ENCODE measurements at places on chromosomes 1 and 21.

DNA sequence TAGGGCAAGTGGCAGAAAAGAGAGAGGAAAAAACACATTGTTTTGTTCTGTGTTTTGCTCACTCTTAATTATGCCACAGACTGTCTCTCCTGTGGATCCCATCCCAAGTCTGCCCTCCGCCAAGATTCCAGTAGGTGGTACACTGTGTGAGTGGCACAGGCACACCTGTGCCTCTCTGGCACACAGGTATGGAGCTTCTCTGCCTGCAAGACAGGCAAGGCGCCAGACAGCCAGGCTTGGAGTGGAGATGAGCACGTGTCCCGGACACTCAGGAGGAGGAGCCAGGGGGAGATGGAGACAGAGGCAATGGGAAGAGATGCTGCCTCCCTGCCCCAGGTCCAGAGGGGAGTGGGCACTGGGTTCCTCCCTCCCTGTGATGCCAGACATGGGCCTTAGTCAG lies 6.5 kb upstream of the GRIK3 start:
- no peak for DNase-seq

- no peak for DNase-seq
Measured at GRCh38 chr1:53145619-53145941, 3.1 kb upstream of the SLC1A7 start.

GRCh38 chr1:184630679-184631060 lies 124.0 kb downstream of the EDEM3 start:
- DNase-seq: no peak

DNA sequence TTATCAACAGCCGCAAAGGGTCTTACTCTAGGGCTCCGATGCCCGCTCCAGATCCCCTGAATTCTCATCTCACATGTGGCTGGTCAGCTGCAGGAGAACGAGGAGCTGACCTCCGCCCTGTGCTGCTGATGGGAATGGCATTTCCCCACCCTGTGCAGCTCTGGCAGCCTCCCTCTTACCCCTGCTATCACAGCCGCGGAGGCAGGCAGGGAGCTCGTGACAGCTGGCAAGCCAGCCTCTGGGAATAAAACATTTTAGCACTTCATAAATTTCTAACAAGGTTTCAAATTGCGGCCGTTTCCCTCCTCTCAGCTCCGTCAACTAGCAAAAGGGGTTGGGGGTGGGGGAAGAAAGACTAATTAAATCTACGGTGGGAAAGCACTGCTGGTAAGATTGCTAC lies 81.1 kb downstream of the DSCAM start:
- no peak for DNase-seq

DNA sequence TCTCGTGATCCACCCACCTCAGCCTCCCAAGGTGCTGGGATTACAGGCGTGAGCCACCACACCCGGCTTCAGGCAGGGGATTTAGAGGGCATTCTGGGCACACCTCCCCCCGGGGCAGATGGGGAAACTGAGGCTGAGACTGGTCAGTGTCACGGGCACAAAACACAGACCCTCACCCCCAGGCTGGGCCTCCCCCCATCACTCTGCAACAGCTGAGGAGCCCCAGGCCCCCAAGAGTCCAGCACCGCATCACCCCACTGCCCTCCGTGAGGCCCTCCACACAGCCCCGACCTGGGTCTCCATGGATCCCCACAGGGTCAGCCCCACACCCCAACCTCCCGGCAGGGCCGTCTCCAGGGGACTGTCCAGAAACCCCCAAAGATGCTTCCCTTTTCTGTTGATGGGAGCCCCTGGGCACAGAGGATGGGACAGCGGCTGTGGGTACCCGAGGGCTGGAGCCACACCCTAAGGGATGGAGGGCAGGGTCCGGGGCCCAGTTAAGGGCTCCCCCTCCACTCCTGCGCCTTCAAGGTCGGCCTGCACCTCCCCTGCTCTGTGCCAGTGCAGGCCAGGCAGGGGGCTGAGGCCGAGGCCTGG lies 11.0 kb downstream of the TNFRSF14 start:
- DNase-seq: no peak

GRCh38 chr1:245211035-245211749 lies 56.4 kb downstream of the KIF26B start:
- no peak for DNase-seq

- no peak for DNase-seq
Measured at GRCh38 chr1:155984341-155984740, 6.0 kb upstream of the ARHGEF2 start.

GRCh38 chr1:154442006-154442740 lies 37.0 kb downstream of the IL6R start:
- no peak for DNase-seq

GRCh38 chr1:109828756-109829505 lies 65.2 kb upstream of the EPS8L3 start:
- no peak for DNase-seq

- no peak for DNase-seq
Measured at GRCh38 chr1:246669659-246670058, 54.5 kb upstream of the SCCPDH start.

DNA sequence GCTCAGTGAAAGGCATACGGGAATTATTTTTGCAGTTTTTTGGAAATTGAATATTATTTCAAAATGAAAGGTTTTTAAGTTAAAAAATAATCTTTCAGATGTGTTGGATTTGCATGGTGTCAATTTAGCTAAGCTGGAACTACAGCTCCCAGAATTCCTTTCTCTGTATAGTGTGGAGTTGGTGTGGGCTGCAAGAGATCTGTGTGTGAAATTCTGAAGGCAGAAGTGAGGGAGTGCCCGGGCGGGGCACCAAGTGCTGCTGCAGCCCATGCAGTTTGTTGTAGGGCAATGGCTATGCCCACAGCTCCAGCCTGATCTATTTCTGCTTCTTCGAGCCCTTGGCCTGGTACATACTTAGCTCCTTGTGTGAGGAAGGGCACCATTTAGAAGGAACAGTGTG lies 60.5 kb upstream of the CSF1 start:
- DNase-seq: no peak

- no peak for DNase-seq
Measured at GRCh38 chr1:229972600-229973296, 94.3 kb upstream of the GALNT2 start.

DNA sequence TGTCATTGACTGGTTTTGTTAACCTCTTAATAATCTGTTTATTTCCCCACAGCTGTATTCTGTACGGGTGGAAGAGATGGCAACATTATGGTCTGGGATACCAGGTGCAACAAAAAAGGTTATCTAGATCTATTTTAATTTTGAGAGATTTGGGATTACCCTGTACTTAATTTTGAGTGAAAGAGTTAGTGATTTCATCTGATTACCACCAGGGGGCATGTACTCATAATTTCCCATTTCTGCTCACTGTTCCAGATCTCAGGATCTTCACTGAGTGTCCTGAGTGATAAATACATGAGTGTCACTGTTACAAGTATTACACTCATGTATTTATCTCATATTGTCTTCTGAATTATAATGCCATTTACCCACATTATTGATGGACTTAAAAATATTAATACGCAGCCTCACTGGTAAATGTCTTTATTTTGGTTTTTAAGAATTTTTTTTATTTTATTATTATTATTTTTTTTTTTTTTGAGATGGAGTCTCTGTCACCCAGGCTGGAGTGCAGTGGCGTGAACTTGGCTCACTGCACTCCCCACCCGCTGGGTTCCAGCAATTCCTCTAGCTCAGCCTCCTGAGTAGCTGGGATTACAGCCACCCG lies 27.4 kb downstream of the DTL start:
- no peak for DNase-seq

DNA sequence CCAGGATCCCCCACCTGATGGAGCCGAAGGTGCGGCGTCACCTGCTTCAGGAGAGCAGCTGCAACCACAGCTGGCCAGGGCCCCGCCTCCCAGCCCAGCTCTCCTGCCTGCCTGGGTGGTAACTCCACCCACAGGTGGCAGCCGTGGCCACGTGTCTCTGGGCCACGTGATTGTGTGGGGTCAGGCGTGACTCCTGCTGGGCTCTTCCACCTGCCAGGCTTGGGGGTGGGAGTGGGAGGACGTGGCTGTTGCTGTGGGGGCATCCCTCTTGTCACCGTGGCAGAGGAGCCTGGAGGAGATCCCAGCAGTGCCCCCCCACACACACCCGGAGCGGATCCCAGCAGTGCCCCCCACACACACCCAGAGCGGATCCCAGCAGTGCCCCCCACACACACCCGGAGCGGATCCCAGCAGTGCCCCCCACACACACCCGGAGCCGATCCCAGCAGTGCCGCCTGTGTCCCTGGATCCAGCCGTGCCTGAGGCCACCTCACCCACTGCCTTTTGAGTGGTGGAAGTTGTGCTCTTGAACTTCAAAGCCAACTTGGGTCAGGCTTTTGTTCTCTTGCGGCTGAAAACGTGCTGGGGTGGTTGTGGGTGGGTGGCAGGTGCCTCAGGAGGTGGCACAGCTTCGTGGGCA lies 32.2 kb downstream of the POFUT2 start:
- no peak for DNase-seq

DNA sequence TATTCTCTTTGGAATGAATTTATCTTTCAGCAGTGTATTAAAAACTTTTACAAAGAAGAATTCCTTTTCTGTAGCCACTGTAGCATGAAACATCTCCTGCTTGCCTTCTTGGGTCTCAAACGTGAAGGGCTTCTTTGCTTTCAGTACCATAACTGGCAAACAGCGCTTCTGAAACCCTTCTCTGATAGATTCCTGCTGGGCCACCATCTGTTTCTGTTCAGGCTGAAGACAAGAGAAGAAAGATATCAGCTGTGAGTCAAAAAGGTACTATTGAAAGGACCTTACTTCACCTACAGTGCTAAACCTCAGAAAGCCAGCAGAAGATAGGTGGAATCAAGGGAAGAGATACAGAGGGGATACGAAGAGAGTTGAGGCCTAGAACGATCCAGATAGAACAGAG lies 10.5 kb downstream of the AIM2 start:
- no peak for DNase-seq

DNA sequence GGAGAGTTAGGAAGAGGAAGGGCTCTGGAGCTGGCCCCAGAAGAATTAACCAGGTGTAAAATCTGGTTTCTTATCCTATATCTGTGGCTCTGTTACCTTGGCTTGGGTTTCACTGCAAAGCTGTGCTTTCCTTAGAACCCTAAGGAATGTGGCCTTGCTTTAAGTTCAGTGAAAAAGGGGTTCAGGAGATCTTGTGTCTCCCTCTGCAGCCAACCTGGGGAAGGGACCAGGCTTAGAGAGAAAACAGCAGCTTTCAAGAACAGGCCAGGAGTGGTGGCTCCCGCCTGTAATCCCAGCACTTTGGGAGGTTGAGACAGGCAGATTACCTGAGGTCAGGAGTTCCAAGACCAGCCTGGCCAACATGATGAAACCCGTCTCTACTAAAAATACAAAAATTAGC lies 16.1 kb upstream of the MYCL start:
- DNase-seq: no peak

DNA sequence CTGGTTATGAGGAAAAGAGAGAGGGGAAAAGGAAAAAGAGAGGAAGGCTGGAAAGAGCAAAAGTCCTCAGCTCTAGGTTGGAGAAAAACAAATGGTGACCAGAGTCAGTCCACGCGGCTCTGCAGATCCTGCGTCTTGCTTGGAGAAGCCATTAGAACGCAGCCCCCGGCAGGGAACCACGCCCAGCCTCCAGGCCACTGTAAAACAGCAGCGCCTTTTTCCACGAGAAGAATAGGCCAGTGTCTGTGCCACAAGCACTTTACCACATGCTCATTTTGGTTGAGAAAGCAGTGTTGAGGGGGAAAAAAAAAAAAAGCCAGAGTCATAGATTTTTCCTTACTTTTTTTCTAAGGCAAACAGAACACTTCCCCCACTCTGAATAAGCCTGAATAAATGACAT lies 846.9 kb upstream of the ADAMTS5 start:
- DNase-seq: no peak

- no peak for DNase-seq
Measured at GRCh38 chr1:237570530-237570929, 320.2 kb downstream of the ZP4 start.

DNA sequence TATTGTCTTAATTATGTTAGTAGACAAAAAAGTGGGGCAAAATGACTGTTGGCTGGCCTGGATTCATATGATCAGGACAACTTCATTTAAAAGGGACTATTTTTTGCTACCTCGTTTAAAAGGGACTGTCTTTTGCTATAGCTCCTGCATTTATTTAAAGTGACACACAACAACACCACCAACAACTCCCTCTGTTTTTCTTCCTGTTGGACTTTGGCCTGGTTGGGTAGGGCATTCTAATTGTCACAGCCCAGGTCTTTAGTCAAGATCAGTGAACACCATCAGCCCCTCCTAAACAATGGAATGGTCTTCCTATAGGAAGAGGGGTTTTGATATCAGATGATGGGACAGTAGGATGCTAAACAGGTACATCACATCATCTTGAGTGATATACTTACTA lies 241.8 kb downstream of the GPR52 start:
- no peak for DNase-seq

GRCh38 chr1:238951809-238952208 lies 434.6 kb upstream of the CHRM3 start:
- DNase-seq: no peak

DNA sequence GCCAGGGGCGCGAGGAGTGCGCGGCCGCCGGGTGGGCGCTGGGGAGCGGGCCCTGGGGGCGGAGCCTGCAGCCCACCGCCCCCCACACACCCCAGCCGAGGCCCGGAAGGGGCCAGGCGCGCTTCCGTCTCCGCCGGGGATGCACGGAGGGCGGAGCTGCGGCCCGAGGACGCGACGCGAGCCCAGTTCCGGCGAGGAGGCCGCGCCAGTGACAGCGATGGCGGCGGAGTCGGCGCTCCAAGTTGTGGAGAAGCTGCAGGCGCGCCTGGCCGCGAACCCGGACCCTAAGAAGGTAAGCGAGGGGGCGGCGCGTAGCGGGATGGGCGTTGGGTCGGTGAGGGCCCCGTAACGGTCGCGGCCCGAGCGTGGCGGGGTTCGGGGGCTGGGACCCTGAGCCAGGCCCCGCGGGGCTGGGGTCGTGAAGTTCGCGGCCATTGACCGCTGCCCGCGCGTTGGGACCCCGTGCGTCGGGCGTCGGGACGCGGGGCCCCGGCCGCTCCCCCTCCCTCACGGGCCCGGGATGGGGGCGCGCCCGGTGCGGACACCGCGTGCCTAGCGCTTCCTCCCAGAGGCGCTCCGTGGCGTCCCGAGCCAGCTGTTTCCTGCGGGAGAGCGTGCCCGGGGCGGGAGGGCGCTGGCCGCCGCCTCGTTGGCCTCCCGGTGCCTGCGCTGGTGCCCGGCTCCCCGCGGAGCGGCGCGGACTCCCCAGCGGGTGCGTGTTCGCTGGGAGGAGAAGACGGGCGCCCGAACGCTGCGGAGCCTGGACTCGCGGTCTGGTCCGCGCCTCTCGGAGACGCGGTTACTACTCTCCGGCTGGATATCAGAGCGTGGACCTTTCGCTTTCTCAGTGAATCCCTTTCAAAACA lies at the start of gene ELOA:
Gene ELOA, plus strand, starts transcription at position 185 of the 866 bp plus-strand sequence. Its CDS starts 33 bp downstream, at position 218.
- peak; percentile 78 for DNase-seq

DNA sequence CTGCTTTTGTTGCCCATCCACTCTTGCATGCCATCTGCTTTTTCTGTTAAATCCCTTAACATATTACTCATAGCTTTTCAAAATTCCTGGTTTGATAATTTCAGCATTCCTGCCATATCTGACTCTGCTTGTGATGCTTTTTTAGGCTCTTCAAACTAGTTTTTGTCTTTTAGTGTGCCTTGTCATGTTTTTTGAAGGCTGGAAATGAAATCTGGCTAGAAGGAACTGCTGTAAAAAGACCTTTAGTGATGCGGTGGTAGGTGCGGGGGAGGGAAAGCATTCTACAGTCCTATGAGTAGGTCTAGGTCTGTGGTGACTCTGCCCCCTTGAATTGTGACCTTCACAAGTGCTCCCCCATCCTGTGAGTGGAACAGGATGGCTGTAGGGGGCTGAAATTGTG lies 15.0 kb upstream of the S100B start:
- DNase-seq: no peak

- DNase-seq: no peak
Measured at GRCh38 chr1:165562571-165562970, 18.8 kb downstream of the LRRC52 start.

- no peak for DNase-seq
Measured at GRCh38 chr1:50783286-50783685, 176.8 kb downstream of the FAF1 start.

All from GDM1 (cell line).